CD4-positive, alpha-beta memory T cell (primary cell): ENCODE measurements at places on chromosomes 12 and 14.

GRCh38 chr12:65800937-65801336, 23.3 kb upstream of the HMGA2 start:
- DNase-seq = no peak

DNA sequence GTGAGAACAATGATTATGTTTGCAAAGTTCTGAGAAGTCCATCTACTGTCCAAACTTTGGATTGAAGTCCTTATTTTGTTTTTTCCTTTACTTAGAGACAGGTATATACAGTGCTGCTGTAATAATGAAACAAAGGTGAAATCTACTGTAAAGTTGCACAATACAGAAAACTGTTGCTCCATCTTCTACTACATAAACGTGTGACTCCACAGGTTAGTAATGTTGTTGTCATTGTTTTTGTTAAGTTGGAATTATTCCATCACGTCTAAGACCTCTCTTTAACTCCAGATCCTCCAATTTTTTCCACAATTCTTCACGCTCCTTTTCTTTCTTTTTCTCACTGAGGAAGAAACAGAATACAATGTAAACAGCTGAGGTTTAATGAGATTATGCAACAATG, 57.0 kb upstream of the GPHB5 start:
- DNase-seq = no peak

- DNase-seq = no peak
Observed at GRCh38 chr12:107736914-107737313, 24.0 kb downstream of the PRDM4 start.

GRCh38 chr14:79500489-79500888, 710.8 kb downstream of the DIO2 start:
- DNase-seq = no peak
